M059J (cell line): ENCODE measurements at places on chromosomes 12 and 14. TPM values are rescaled to one million over a fixed set of nuclear protein-coding genes. Genes with fewer than 3 reads are reported as not detected.
A peak's percentile ranks its signal among the peaks of the same experiment; 100 is the strongest.

- no peak for DNase-seq
Observed at GRCh38 chr12:97711392-97711791, 248.8 kb downstream of the RMST start.

- no peak for DNase-seq
Observed at GRCh38 chr12:61757831-61758505, 502.2 kb upstream of the USP15 start.

ZFHX2 gene
- 0.05 TPM in 1 of 2 replicates, not detected in the other for total RNA-seq

- peak; percentile 32 for DNase-seq
Observed at GRCh38 chr14:90760591-90761316, 55.5 kb downstream of the TTC7B start.

DNA sequence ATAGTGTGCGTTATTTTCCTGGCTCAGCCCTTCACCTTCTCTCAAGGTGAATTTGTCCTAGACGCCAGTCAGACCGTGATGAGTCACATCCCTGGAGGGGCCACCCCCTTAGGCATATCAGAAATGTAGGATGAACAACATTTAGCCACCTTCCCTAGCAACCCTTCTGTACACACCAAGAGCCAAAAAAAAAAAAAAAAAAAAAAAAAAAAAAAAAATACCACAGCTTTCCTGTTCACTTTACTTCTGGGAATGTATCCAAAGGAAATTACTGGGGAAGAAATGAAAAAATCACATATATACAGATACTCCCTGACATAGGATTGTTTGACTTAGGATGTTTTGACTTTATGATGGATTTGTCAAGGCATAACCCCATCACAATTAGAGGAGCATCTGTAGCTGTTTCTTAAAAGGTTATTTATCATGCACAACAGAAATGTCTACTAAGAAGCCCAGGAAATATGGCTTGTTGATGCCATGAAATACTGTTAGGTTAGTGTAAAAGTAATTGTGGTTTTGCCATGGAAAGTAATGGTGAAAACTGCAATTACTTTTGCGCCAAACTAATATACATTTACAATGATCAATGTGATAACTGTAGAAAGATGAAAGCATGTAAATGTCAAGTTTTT is 68.2 kb upstream of the BDKRB2 start:
- DNase-seq: peak; percentile 91

STYK1 gene
- total RNA-seq: 1.6 and 5.9 TPM in 2 replicates

SLC35F4 gene
- not detected in 2 replicates for total RNA-seq

DNA sequence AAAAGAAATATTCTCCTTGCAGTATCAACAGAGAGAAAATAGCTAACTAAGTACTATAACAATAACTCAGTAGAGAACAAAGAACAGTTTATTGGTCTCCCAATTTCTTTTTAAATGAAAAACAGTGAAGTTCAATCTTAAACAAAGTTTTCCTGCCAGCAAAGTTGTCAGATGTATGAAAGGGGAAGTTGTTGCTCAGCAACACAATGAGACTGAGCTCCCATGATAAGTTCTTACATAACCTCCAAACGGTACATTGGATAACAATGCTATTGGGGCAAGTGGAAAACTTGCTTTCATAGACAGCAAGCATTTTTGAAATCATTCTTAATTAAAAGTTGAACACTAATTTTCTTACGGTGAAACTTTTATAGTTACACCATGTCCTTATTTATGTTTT is 94.9 kb downstream of the ALG10B start:
- no peak for DNase-seq

DNA sequence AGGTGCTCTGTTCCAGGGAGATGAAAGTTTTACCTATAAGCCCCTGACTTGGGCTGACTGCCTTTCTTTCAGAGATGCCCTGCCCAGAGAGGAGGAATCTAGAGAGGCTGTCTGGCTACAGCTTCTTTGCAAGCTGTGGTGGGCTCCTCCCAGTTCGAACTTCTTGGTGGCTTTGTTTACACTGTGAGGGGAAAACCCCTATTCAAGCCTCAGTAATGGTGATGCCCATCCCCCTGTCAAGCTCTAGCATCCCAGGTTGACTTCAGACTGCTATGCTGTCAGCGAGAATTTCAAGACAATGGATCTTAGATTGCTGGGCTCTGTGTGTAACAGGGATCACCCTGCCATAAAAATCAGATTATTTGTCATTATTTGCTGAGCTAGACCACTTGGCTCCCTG is 377.6 kb downstream of the FLRT2 start:
- DNase-seq: no peak

DNA sequence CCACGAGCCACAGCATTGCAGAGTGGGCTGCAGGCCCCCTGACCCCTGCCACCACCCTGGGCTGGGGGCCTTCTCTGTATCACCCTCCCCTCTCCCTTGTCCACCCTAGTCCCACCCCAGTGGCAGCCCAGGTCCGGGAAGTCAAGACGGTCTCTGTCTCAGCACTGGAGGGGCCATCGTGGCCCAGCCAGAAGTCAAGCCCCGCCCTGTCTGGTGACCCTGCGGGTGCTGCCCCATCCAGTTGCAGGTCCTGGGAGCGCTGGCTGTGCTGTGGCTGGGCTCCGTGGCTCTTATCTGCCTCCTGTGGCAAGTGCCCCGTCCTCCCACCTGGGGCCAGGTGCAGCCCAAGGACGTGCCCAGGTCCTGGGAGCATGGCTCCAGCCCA is 2.7 kb downstream of the PLD4 start:
- no peak for DNase-seq

KRT71 gene
- total RNA-seq: not detected in 2 replicates

DNA sequence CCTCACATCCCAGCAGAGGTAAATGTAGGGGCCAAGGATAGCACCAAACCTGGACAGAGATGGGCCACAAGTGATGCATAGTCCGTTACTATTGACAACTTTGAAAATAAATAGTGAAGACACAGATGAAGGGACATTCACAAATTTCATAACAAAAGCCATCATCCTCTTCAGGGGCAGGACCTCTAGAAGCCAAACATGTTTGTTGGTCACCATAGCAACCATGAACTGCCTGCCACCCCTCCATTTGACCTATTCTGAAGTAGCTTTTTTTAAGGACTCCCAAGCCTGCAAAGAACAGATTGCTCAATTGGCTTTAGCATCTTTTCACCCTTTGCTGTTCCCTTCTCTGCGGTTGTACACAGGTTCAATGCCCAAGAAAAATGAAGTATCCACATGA is 35.7 kb upstream of the MDM1 start:
- peak; percentile 30 for DNase-seq

- DNase-seq: no peak
Observed at GRCh38 chr12:33967760-33968159, 54.5 kb upstream of the ALG10 start.

DNA sequence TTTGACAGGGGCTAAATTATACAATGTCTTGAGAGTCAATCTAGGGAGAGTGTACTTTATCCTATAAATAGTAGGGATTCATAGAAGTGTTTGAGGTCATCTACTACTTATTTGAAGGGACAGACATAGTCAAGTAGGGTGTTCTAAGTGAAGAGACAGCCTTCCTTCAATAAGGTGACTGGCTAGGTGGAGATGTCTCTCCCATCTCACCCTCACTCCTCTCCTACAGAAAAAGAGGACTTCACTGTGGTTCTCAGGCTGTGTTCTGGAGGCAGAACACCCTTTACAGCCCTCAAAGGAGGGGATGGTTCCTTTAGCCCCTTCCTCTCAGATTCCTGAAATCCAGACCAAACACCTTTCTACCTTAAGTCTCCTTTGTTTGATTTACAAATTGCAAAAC is 2.8 kb upstream of the NFE2 start:
- no peak for DNase-seq

CLEC4E gene
- not detected in 2 replicates for total RNA-seq

DNA sequence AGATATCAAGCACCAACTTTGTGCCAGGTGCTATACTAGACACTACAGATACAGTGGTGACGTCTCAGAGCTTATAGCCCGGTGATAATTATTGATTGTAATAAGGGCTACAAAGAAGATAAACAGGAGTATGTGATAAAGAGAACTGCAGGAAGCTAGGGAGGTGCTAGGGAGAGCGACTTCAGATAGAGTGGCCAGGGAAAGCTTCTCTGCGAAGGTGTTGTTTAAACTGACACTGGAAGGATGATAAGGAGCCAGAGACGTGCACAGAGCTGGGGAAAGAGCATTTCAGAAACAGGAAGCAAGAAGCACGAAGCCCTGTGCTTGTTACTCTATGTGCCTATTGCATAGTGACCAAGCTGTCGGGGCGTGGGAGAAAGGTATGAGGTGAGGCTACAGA is 48.1 kb upstream of the OTX2 start:
- no peak for DNase-seq

- DNase-seq: no peak
Observed at GRCh38 chr14:94538070-94538740, 23.0 kb upstream of the SERPINA4 start.

DNA sequence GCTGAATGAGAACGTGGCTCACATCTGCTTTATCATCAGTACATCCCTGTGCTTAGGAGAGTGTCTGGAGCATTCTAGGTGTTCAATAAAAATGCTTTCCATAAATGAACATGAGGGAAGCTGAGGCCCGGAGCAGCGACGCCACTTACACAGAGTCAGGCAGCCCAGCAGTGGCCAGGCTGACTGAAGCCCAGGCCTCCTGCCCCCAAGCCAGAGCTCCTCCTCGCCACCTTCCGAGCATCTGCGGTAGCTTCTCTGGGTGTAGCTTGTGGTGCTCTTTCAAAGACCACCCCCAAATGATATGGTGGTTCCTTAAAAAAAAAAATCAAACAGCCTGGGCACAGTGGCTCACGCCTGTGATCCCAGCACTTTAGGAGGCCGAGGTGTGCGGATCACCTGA is 88.8 kb downstream of the FBXL14 start:
- DNase-seq: no peak

FAIM2 gene
- total RNA-seq: 0.34 and 0.49 TPM in 2 replicates

CD163 gene
- not detected in 2 replicates for total RNA-seq

DNA sequence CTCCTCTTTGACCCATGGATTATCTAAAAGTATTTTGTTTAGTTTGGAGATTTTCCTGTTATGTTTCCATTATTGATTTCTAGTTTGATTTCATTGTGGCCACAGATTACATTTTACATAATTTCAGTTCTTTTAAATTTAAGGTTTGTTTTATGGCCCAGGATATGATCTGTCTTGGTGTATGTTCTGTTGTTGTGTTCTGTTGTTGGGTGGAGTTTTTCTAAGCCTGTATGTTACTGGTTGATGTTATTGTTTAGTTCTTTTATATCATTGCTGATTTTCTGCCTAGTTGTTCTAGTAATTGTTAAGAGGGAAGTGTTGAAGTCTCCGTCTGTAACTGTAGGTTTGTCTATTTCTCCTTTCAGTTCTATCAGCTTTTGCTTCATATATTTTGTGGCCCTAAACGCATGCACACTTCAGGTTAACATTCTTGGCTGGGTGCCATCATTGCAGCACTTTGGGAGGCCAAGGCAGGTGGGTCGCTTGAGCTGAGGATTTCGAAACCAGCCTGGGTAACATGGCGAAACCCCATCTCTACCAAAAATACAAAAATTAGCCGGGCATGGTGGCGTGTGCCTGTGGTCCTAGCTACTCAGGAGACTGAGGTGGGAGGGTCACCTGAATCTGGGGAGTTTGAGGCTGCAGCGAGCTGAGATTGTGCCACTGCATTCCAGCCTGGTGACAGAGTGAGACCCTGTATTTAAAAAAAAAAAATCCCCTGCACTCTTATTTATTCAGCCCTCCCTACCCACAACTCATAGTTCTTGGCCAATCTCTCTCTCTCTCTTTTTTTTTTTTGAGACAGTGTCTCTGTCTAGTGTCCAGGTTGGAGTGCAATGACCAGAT is 28.1 kb upstream of the CFL2 start:
- DNase-seq: no peak

ASCL1 gene
- not detected in 2 replicates for total RNA-seq

- peak; percentile 51 for DNase-seq
Observed at GRCh38 chr14:97113339-97113738, 316.2 kb downstream of the VRK1 start.

SDR9C7 gene
- total RNA-seq: not detected in 2 replicates

GRCh38 chr14:56219666-56220413 is 101.6 kb downstream of the PELI2 start:
- no peak for DNase-seq

PRKD1 gene
- 5.8 TPM in 2 replicates for total RNA-seq

DNA sequence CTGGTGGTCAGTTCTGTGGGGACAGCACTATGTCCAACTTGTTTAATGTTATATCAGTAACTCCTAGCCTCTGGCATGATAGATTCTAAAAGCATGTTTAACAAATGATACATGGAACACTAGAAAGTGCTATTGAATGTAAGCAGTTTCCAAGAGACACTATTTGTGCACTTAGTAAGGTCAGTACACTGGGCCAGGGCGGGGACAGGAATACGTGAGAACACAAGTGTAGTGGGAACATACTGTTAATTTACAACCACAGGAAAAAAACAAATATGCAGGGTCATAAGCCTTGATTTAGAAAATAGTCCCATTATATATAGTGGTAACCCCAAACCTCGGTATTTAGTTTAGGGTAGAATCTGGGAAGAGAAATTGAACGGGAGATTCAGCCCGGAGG is 88.9 kb upstream of the SLC38A2 start:
- DNase-seq: no peak

BDKRB2 gene
- 2.6 and 3.8 TPM in 2 replicates for total RNA-seq

TGFB3 gene
- 2.2 and 2.4 TPM in 2 replicates for total RNA-seq

ERP27 gene
- not detected in 2 replicates for total RNA-seq

GPR65 gene
- total RNA-seq: 0.05 TPM in 1 of 2 replicates, not detected in the other

RERG gene
- 1.4 TPM in 1 of 2 replicates, not detected in the other for total RNA-seq

DNA sequence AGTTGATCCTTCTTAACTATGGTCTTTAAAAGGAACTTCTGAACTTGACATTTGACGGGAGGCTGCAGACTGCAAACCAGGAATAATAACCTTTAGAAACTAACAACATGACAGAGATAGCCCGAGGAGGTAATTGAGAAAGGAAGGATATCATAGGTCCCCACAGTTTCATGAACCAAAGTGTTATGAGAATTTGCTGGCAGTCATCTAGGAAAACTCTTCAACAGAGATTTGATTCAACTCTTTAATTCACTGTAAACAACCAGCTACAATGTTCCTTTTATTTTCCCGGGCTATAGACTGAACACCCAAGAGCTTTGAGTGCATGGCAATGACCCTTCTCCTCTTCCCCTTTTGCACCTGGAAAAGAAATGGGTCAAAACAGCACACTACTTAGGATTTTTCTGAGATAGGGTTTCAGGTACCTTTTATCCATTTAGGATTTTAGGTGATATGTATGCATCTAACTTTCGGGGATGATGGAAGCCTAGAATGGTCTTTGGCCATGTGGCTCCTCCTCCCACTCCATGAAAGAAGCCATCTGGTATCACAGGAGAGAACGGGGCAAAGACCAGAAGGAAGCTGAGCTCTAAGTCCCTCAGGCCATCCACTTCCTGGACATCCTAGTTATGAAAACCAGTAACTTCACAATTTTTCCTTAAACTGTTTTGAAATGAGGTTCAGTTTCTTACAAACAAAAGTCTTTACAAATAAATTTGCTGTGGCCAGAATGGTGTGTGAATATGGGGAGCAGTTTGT is 23.0 kb downstream of the GLT8D2 start:
- no peak for DNase-seq

GRCh38 chr12:18551701-18552100 is 186.1 kb downstream of the PLCZ1 start:
- no peak for DNase-seq

GRCh38 chr12:19915392-19916195 is 452.7 kb upstream of the PDE3A start:
- DNase-seq: peak; percentile 44

DNA sequence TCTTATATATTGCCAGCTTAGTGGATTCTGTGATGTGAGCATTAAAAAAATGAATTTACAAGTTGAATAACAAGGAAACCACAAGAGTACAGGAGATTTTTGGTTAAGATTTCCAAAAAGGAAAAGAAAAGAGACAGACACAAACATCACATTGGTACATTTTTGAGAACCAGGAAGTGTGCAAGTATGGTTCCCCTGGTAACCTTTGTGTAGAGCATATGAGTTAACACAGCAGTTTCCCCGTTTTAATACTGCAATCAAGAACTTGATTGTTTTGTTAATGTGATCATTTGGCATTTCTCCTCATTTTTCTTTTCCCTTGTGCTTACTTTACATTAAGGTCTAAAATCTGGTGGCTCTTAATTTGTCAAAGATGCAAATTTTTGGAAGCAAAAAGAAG is 490.4 kb upstream of the ATP2B1 start:
- DNase-seq: peak; percentile 3
